ENCODE measurements at places on chromosomes 12 and 14.

DNA sequence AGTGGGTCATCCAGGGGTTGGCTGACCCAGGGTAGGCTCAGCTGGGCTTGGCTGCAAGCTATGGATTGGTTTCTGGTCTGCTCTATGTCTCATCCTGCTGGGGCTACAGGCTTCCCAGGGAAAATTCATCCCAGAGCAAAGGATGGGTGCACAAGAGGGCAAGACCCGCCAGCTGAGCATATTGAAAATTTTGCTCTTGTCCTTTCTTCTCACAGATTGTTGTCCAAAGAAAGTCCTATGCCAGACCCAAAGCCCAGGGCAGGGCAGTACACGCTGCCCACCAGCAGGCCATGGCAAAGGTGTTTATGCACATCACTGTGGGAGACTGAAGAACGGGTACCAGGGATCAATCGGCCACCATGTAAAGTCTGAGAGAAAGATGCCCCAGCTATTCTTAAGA is 95.3 kb upstream of the PARP11 start:
- DNase-seq = no peak

DNA sequence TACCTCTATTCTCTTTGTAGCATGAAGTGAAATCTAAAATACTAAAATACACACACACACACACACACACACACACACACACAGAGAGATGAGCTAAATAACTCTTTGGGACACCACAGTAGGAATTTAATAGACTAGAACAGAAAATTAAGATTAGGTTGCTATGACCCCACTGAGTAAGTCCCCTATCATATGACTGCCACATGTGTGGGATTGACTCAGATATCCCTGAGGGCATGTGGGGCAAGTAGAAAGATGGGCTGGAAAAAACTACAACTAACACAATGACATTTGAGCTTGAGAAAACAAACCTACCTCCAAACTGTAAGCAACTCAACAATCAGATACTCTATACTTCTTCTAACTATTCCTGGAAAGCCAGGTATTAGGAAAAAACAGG is 27.0 kb downstream of the SLC25A21 start:
- no peak for DNase-seq

- DNase-seq = peak; percentile 62
Measured at GRCh38 chr12:21501258-21502163, at the start of the genes GOLT1B and RECQL. GOLT1B (plus strand) TSS chr12:21501789; CDS start chr12:21501924, 135 bp downstream. RECQL (minus strand) TSS chr12:21501635; CDS start chr12:21499570, 2,065 bp downstream.

GRCh38 chr14:49218436-49219092 is 367.6 kb downstream of the RPS29 start:
- DNase-seq = no peak

- no peak for DNase-seq
Measured at GRCh38 chr14:85577543-85578114, 47.7 kb downstream of the FLRT2 start.

GRCh38 chr14:69572030-69572840 is 2.4 kb downstream of the CCDC177 start:
- no peak for DNase-seq

- no peak for DNase-seq
Measured at GRCh38 chr12:84738481-84738972, 174.1 kb downstream of the SLC6A15 start.

DNA sequence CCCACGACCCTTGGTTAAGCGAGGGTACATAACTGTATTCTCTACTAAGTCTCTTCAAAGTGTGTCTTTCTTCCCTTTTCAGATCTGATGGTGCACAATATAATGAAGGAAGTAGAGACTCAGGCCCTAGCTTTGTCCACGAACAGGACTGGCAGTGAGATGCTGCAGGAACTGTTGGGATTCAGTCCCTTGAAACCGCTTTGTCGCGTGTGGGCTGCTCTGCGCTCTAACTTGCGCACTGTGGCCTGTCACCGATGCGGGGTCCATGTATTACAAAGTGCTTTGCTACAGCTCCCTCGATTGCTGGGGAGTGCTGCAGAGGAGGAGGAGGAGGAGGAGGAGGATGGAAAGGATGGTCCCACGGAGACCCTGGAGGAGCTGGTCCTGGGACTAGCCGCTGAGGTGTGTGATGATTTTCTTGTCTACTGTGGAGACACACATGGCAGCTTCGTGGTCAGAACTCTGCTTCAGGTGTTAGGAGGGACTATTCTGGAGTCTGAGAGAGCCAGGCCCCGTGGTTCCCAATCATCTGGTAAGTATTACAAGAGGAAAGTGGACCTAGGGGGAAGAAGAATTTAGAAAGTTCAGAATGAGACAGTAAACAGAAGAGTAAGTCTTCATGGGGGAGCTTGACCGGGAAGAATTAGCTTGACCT is 803 bp downstream of the NOP9 start:
- no peak for DNase-seq

DNA sequence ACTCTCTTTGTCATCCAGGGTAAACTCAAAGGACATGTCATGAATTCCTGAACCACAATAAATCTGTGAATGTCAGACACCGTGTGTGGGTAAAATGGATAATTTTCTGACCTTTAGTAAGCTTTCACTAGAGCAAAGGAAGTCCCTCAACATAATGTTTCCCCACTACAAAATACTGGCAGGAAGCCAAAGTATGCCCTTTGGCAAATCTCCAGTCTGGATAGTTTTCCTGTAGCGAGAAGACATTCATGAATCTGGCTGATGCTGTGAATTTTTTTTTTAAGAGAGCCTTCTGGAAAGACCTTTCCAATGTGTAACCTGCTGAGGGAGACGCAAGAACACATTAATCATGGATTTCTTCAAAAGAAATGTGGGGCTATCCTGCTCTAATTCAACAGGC is 389.6 kb upstream of the DDHD1 start:
- DNase-seq = no peak

DNA sequence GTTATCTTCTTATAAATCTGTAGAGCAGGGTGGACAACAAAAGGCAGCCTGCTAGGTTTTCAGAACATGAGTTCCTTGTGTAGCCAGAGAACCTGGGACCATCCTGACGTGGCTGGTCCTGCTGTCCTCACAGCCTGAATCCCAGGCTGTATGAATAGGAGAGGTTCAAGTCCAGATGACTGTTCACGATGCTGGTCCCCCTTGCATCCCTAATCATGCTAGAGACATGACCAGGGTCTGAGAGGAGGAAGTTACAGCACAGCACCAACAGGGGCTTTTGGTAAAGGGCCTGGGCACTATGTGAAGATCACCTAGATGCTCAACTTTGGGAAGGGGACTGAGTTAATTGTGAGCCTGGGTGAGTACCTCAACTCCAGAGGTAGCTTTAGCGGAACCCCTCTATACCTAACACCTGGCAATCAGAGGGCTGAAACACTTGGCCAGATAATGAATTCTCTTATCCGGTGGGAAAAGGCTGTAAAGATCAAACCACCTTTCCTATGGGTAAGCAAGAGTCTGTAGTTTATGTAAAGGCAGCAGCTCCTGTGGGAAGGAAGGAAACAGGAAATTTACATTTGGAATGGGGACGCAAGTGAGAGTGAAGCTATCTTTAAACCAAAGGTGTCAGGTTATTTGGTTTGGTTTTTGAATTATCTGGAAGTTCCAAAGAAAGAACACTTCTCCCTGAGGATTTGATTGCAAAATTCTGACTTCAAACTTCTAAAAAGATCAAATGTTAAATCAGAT is 112.8 kb downstream of the DAD1 start:
- no peak for DNase-seq

- DNase-seq = no peak
Measured at GRCh38 chr12:112855375-112855774, 51.4 kb upstream of the OAS1 start.

DNA sequence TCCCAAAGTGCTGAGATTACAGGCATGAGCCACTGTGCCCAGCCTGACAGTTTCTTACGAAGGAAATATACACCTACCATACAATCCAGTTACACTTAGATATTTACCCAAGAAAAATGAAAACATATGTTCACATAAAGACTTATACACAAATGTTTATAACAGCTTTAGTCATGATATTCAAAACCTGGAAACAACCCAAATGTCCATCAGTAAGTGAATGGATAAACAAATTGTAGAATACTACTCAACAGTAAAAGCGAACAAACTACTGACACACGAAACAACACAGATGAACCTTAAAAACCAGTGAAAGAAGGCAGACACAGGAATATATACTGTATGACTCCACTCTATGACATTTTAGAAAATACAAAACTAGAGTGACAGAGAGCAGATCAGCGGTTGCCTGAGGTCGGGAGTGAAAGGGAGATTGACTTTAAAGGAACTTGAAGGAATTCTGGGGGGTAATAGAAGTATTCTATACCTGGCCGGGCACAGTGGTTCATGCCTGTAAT is 83.6 kb downstream of the SPRING1 start:
- DNase-seq = no peak

DNA sequence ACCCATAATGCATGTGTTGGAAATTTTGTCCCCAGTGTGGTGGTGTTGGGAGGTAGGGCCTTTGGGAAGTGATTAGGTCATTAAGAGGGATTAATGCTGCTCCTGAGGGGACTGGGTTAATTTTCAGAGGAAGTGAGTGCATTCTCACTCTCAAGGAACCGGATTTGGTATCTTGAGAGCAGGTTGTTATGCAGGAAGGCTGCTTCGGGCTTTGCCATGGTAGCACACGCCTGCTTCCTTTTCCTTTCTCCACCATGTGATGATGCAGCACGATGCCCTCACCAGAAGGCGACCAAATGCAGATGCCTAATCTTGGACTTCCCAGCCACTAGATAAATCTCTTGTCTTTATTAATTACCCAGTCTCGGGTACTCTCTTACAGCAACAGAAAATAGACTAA is 257.1 kb downstream of the SSPN start:
- no peak for DNase-seq

DNA sequence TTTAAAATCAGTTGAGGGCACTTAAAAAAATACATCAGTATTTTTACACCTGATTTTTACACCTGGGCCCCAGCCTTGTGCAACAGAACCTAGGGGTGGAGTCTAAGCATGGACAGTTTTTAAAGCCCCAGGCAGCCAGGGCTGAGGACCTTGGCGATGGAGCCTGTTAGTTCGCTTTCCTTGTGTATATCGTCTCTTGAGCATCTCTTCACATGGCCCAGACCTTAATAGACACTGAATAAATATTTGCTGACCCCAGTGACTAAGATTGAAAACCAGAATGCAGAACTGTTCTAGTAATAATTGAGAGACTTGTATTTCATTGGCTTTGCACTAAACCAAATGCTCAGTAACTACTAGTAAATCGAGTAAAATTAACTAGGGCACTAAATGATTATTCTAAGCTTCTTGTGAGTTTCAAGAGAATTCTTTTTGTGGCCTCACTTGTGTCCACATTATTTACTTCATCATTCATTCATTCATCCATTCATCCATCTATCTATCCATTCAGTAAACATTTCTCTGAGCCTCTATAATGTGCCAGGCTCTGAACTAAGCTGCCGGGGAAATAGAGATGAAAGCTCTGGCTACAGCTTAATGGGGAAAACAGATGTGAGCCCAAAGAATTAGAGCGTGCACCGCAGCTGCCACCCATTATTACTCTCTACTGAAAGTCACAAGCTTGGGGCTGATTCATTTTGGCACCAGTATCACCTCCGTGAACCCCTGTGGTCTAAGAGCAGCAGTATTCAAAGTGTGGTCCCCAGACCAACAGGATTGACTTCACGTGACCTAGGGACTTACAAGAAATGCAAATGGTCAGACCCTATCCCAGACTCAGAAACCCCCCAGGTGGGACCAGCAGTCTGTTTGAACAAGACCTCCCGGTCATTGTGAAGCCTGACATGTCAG is 30.7 kb upstream of the BCL7A start:
- no peak for DNase-seq

GRCh38 chr14:21575661-21576060 is 4.2 kb downstream of the OR10G3 start:
- no peak for DNase-seq

DNA sequence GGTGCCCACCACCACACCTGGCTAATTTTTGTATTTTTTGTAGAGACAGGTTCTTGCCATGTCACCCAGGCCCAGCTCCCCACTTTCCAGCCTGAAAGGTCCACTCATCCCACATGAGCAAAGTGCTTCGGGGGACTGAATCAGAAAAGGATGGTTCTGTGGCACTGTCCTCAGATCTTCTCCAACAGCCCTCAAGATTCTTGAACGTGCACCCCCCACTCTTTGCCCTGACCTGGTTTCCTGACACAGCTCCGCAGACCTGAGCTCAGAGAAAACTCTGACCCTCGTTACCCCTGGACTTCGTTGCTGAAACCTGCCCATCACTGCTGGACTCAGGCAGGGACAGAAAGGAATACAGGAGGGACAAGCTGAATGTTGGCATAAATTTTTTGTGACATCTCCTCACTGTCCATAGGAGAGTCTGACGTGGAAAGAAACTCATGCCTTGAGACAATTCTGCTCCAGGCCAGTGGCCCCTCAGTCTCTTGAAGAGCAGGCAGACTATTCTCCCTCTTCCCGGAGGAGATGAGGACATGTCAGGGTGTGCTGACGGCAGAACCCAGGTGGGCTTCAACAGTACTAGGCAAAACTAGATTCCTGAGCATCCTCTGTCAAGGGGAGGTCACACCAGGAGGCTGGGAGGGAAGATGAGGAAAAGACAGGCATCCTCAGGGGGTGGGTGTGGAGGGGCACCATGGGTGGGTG is 149.3 kb downstream of the DPF3 start:
- no peak for DNase-seq

GRCh38 chr14:28057359-28058296 is 709.0 kb upstream of the FOXG1 start:
- no peak for DNase-seq

- DNase-seq = no peak
Measured at GRCh38 chr12:1966561-1967226, 37.6 kb downstream of the DCP1B start.

- DNase-seq = no peak
Measured at GRCh38 chr12:87274594-87275245, 754.5 kb downstream of the C12orf50 start.

DNA sequence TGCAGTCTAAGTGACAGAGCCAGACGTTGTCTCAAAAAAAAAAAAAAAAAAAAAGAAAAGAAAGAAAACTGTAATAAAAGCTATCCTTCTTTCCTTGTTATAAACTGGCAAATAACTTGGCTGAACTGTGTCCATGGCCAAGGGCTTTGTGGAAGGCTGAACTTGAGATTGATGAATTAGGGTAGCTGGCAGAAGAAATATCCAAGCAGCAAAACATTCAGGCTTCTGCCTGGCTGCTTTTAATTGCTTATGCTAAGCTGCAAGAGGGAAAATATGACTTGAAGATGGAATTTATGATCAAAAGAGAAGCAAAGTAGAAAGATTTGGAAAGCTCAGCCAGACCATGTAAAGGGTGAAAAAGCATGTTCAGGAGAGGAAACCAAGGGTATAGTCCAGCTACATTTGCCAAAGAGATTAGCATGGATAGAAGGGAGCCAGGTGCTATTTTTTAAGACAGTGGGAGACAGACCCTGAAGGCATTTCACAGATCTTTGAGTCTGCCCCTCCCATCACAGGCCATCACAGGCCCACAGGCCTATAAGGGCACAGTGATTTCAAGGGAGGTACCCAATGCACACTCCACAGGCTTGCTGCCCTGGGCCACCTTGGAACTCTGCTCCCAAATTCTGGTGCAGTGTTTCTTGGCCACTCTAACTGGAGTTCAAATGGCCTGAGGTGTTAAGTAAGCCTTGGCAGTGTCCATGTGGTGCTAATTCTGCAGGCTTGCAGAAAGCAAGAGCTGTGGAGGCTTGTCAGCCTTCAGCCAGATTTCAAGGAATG is 226.0 kb downstream of the AEBP2 start:
- DNase-seq = no peak

GRCh38 chr12:92601680-92602079 is 101.1 kb upstream of the PLEKHG7 start:
- no peak for DNase-seq

GRCh38 chr12:91171476-91171875 is 11.1 kb downstream of the DCN start:
- no peak for DNase-seq

- no peak for DNase-seq
Measured at GRCh38 chr12:111211910-111212757, 156.8 kb downstream of the PHETA1 start.
